ENCODE measurements at places on chromosomes 12 and 14.

DNA sequence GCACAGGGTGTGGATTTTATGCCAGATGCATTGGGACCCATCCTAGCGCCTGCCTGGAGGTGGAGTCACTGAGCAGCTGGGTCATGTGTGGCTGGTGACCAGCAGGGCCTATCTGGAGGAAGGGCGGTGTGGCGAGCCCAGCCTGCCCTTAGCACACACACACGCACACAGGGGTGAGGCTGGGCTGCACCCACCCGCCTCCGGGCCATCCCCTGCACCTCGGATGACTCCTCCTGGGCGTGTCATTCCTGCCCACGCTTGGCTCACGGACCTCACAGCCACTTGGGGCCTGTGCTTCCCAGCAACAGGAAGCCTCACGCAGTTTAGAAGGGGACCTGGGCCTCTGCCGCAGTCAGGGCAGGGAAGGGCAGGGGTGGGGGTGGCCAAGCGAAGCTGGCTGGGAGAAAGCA, 36.2 kb upstream of the FZD10 start:
- DNase-seq: no peak

DNA sequence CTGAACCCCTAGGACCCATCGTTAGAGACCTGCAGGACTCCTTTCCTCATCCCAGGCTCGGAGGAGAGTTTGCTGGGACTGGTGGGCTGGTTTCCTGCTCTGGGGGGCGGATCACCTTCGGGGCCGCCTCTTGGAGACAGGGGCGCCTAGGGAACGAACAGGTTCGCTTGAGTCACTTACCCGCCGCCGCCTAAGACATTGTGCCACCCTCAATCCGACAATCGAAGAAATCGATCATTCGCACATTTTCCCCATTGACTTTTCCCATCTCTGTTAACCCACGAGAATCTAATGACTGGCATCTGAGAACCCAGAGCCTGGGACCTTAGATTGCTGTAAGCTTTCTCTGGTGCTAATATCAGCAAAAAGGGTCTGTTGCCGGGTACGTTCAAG, 322 bp downstream of the SLC39A9 start:
- DNase-seq: no peak

DNA sequence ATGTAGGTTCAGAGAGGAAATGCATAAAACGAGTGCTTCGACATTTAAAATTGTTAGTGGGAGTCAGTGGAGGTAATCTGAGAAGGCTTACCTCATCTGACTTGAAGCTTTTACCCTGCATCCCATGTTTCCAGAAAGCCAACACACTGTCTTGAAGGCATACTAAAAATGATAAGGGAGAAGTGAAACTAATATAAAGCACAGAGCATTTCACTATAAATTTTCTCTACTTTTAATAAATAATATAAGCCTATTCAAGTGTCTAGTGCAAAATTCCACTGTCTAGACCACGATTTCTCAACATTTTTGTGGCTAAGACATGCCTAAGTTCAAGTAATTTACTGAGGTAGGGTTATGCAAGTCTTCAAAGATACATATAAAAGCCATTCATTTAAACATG, 29.1 kb upstream of the CDKL1 start:
- DNase-seq: no peak

GRCh38 chr14:55701638-55702037, 121.6 kb downstream of the KTN1 start:
- no peak for DNase-seq

DNA sequence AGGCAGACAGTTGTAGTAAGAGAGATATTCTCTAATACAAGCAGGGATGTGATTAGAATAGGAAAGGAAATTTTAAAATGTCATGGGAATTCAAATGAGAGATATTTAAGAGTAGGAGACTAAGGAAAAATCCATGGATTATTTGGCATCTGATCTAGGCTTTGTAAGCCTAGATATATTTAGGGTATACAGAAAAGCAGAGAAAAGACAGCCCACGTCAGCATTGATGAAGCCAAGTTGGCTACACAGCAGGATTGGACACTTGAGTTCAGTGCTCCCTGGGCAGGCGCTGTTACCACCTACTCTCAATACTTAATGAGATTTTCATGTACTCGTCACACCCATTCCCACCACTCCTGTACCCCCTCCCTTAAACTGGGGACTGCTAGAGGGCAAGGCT, 1.7 kb upstream of the KCNJ8 start:
- DNase-seq: no peak

- no peak for DNase-seq
These were observed 351.3 kb upstream of the KITLG start for GRCh38 chr12:88931598-88931997.

Measured in cerebellum (tissue), 4 donors.